G401 (cell line): ENCODE measurements at places on chromosomes 7 and 10.

DNA sequence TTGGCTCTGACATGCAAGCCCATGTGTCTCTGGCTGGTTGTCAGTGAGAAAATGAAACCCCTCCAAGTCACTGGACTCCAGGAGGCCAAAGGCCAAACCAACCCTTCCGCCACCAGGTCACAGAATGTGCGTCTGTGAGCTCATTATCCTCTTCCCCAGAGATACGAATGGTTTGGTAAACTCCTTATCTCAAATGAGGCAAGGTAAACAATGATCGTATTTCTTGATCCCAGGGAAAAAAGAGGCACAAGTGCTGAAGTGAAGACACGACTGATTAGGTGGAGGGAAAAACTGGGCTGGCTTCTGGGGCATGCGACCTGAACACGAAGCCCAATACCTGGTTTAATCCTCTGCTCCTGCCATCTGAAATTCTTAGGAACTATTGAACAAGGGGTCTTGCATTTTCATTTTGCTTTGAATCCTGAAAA is 70.6 kb upstream of the ARID5B start:
- no peak for DNase-seq

DNA sequence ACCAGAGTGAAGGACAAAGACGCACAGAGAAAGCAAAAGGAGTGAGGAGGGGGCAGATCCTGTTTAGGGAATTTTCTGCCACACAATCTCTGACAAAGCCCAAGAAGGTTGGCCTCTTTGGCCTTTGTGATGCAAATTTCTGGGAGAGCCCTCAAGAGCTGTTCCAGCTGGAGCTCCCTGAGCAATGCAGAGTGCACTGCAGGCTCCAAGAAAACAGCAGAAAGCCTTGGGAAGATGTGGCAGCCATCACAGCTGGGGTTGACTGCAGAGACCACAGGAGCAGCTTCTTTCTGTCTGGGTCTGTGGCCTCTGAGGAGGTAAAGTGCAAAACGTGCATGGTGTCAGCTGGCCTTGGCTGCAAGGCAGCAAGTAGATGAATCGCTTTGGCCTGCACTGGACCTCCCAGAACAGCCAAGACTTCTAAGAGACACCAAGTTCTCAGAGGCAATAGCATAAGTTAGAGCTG is 200.2 kb downstream of the ELMO1 start:
- DNase-seq, result no peak

DNA sequence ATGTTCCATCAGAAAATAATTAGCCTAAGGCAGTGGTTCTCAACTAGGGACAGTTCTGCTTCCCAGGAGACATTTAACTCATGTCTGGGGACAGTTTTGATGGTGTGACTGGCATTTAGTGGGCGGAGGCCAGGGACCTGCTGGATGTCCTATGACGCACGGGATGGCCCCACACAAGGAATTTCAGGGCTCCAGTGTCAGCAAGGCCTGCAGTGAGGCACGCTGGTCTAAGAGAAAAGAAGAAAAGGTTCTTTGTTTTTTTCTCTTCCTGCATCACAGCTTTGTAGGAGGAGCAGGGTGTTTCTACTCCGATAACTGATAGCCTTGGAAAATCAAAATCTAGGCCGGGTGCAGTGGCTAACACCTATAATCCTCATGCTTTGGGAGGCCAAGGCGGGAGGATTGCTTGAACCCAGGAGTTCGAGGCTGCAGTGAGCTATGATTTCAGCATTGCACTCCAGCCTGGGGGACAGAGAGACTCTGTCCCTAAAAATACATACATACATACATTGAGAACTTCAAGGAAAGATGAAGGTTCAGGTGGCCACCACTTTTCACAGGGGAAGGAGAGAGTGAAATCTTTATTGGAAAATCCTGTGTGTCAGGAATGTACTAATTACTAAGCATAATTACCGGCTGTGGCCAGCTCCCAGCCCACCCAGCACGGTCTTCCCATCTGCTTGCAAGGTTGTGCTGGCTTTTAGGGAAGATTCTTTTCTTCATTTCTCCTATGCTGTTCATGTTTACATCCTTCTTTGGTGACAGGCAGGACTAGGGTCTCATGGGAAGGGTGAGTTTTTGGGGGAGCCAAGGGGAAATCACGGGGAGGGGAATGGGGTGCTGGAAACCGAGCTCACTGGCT is 150.4 kb downstream of the ACTR3B start:
- no peak for DNase-seq

DNA sequence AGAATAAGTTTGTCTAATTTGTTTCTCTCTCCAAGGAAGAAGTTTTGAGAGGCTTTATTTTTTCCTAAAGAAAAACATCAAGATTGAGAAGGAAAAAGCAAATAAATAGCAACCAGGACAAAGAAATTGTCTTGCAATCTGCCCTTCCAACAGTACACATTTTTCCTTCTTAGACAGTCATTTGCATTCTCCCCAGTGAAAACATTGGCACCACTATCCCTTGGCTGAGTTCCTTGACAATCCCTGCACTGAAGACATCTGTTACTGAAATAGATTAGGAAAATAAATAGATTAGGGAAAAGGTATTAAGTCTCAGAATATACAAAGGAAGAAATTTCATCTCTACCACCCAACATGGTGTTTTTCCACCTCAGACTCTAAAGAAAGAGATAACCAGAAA is 12.2 kb upstream of the TMEM243 start:
- DNase-seq, result peak; percentile 94

- peak; percentile 29 for DNase-seq
These were observed 106.1 kb downstream of the KCNMA1 start for GRCh38 chr10:77531441-77532001.

- DNase-seq, result no peak
These were observed 68.3 kb downstream of the DNAH11 start for GRCh38 chr7:21611129-21611528.

- DNase-seq, result peak; percentile 90
These were observed at the start of gene MKLN1 for GRCh38 chr7:131327626-131328376. MKLN1 (plus strand) TSS chr7:131327876; CDS start chr7:131327900, 24 bp downstream.

- DNase-seq, result no peak
These were observed 622.2 kb downstream of the POM121L12 start for GRCh38 chr7:53657586-53657985.

DNA sequence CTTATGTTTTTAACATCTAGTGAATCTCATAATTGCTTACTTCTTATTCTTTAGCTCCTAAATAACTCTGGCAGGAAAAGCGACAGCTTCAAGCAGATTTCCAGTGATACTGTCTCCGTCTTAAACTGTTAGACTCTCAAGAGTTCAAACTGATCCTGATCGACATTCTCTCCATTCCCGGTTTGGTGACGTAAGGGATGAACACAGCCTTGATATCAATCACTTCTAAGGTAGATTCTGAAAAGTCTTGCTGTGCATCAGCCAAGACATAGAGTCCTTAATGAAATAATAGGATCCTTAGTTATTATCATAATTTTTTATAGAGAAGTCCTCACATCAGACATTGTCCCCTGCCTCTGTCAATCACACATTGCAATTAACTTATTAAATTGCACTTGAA is 534.6 kb downstream of the TFEC start:
- no peak for DNase-seq

DNA sequence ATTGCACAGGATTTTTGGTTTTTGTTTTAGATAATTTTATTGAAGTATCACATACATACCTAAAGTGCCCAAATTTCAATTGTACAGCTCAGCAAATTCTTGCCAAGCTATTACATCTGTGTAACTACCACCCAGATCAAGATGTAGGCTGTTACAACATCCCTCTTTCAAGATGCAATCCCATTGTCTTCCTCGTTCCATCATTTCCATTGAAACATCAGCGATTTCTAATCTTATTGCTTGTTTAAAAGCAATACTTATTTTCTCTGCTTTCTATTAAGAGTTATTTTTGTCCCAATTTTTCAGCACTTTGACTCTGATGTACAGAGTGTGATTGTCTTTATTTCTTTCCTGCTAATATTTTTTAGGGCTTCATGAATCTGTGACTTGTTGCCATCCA is 372.8 kb upstream of the SHH start:
- DNase-seq, result no peak

- DNase-seq, result no peak
These were observed 51.7 kb upstream of the IGFBP3 start for GRCh38 chr7:45972629-45973312.

DNA sequence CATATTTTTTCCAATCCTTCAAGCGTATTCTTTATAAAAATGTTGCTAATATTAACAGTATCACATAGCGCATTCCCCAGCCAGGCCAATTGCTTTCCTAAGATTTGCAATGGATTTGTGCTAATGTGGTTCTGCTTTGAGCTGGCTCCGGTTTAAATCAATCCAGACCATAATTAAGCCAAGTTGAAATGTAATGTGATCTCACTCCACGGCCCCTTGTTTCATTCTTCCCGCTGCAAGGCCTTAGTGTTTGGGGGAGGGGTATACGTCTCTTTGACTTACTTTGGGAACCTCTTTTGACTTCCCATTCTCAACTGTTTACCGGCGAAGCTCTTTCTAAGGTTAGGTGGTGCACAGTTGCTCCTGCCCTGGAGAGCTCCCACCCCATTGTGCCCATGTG is 86.4 kb downstream of the PRPF18 start:
- no peak for DNase-seq

GRCh38 chr10:66564287-66564686 is 361.5 kb upstream of the LRRTM3 start:
- DNase-seq, result no peak

- DNase-seq, result no peak
These were observed 24.7 kb upstream of the TFAM start for GRCh38 chr10:58360412-58361004.

GRCh38 chr10:132990684-132991545 is 48.5 kb upstream of the CFAP46 start:
- DNase-seq, result peak; percentile 69

GRCh38 chr7:19448091-19448490 is 260.7 kb downstream of the POLR1F start:
- no peak for DNase-seq

DNA sequence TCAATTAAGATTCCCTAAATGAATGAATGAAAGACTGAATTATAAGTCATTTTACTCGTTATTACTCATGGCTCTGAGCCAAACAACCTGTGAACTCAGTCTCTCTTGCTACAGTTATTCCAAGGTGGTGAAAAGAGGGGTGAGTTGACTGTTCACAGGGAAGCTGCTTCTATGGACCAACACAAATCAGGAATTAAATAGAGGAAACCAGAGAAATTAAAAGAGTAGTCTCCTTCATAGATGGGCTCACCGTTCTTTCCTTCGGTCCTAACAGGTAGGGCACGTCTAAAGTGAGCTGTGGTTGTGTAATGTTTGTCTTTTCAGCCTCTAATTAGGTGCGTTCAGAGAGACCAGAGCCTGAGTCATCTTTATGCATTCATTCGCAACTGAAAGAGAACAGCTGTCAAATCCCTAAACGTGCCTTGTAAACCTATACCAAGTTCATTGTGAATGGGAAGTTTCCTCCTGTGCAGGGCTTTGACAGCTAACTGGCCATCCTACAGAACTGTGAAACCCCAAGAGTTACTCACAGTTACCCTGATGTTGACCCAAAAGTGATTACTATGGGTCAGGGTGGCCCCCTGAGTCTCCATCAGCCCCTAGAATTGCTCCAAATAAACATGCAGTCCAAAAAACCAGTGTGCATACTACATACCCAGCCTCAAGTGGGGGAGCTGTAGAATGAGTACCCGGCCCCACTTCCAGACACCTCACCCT is 18.2 kb upstream of the C10orf53 start:
- DNase-seq, result no peak

DNA sequence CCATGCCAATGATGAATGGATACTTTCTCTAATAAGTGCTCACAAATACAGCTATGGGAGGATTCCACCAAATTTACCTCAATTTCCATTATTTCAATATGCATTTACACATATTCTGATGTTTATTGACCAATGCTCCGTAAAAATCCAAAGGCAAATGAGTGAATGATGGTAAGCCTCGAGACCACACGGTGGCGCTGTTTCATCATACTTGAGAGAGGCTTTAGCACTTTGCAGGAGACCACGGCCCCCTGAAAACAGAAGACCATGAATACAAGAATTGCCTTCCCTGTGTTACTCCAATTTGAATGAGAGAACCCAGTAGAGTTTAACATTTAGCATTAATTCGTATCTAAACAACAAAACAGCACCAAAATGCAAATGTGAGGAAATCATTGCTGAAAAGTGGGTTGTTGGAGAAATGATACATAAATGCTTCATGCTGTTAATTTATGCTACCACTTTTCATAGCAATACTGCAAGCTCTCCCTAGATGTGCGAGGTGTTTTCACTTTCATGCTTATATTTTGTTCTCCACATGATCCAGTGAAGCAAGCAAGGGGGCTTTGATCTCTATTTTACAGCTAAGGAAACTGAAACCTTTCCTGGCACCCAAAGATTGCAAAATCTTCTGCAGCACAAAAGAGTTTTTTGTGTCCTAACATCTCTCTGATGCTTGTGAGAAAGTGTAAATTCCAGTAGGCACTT is 35.4 kb downstream of the TRIL start:
- peak; percentile 90 for DNase-seq

DNA sequence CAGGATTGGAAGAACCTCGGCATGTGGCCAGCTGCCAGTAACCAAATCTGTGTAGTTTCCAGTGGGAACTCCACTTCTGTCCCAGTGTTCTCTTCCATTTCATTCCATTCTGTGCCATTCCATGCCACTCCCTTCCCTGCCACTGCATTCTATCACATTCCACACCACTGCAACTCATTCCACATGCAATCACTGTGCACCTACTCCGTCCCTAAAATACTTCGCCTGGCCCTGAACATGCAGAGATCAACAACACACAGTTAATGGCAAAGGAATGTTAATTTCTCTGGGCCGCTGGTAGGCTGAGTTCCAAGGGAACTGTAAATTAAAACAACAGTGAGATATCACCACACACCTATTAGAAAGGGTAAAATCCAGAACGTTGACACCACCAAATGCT is 64.8 kb downstream of the AKR1B1 start:
- no peak for DNase-seq

DNA sequence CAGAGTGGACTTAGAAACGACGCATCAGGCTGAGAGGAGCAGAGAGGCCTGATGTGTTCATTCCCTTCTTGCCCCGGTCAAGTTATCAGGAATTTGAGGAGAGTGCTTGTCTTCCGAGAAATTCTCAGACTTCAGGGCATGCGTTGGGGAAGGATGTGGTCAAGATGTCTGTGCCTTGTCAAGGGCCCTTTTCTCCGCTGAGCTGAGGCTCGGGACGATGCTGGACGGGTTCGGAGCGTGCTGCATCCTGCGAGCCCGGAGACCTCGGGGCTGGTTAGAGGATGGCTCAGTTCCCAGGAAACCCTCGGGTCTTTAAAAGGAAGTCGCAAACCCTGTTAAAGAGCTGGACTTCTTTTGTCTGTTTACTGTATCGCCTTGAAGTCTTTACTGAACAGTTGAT is 325.4 kb downstream of the ADARB2 start:
- no peak for DNase-seq

- DNase-seq, result peak; percentile 96
These were observed at the start of gene UBE2H for GRCh38 chr7:129952653-129953560. UBE2H (minus strand) TSS chr7:129952960; CDS start chr7:129952555, 405 bp downstream.
